Heart left ventricle (tissue), 16 donors: ENCODE measurements at places on chromosomes 2 and 18. TPM values are rescaled to one million over a fixed set of nuclear protein-coding genes. Genes with fewer than 3 reads are reported as not detected.

DNA sequence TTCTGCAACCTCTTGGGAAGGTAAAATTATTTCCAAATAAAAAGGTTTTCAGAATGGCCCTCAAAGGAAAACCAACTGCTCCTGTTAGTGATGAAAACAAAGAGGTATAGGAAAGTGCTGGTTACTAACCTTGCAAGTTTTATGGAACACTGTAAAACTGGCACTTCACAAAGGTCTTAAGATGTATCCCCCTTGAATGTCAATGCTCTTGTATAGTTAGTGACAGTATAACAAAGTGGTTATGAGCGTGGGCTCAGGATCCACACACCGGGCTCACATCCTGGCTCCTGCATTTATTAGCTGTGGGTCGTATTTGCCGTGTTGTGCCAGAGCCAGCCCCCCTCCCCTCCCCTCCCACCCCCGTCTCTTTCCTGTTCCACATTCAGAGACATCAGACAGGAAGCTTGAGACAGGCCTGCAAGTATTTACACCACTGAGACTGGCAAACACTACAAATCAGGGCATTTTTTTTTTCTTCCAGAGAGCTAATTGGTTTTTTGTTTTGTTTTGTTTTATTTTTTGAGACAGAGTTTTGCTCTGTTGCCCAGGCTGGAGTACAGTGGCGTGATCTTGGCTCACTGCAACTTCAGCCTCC is 9.2 kb upstream of the DNPEP start:
- H3K27ac ChIP-seq, result no peak overlapping the region
- DNase-seq, result no peak
- H3K4me1 ChIP-seq, result no peaks in the 10 kb centered on the region
- no peaks in the 10 kb centered on the region for H3K36me3 ChIP-seq

DNA sequence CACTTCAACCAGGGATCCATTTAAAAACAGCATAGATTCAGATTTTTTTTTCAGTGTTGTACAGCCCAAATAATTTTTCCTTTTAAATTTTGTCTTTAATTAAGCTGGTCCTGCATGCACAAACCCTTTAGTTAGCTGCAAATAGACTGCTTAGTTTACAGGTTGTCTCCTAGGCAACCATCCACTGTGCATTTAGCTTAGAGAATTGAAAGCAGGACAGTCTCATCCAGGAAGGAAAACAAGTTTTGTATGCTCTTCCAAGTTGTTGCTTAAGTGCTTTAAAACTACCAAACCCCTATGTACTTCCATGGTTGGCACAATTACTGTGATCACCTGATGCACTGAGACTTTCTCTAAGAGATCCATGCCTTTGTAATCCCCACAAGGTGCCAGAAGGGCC is at the start of gene MAP3K19:
TSS of gene MAP3K19 (minus strand) at position 148 of the 400 bp plus-strand sequence. CDS start 22,800 bp downstream, outside the sequence.
- DNase-seq, result no peak
- H3K36me3 ChIP-seq, result no peaks in the 10 kb centered on the region
- no peak within 1 kb of the TSS for H3K4me3 ChIP-seq
- H3K27ac ChIP-seq, result no peak within 1 kb of the TSS
- no peaks in the 10 kb centered on the region for H3K4me1 ChIP-seq

DPP10 gene
- not detected for total RNA-seq

MC2R gene
- not detected for total RNA-seq

DNA sequence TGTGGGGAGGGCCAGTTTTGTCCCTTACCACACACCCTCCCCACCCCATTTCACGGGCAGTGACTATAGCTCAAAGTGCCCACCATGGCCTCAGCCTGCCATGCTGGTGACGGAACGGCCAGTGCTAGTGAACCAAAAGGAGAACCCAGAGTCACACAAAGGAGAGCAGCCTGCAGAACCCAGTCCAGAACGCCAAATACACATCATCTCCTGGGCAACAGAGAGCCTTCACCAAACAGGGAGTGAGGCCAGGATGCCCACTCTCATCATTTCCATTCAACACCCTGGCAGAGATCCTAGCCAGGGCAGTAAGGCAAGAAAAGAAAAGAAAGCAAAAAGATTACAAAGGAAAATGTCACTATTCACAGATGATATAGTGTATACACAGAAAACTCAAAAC is 38.3 kb downstream of the HDAC4 start:
- no peak overlapping the region for H3K4me3 ChIP-seq
- H3K27ac ChIP-seq, result no peak overlapping the region
- no peak for DNase-seq
- no peaks in the 10 kb centered on the region for H3K36me3 ChIP-seq
- peaks cover 8% of the 10 kb centered on the region for H3K4me1 ChIP-seq

CD207 gene
- 0.16 TPM for total RNA-seq

TNFAIP6 gene
- total RNA-seq, result 1.7 TPM

DNA sequence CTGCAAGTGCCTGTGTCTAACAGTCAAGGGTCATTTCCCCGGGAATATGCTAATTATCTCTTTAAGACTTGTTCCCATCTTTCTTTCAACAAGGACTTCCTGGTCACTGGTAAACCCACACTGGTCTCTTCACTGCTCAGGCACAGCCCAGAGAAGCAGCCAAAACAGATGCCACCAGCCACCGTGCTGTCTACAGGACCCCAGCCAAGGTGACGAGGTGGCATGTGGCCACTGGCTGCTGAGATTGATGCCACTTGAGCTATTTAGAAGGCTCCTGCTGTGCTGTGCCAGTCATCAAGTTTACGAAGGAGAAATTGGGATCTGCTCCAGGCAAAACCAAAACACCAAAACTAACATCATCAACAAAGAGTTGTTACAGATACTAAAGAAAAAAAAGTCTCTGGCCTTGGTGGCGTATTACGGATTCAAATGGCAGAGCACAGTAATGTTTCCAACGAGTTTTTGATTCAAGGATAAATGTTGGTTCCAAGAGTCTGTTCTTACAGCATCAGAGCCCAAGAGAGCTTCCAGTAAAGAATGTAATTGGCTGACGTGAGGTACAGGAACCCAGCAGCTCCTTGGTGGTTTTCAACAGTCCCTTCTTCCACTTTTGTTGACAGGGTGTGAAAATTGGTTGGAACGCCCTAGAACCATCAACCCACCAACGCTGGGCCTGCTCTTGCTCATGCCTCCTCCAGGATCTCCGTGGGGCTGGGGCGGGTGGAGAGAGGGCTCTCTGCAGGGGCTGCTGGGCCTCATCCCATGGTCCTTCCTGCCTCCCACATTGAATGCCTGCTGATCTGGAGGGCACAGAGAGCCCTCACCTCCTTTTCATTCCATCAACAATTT is 63.7 kb upstream of the ZCCHC2 start:
- no peaks in the 10 kb centered on the region for H3K36me3 ChIP-seq
- no peaks in the 10 kb centered on the region for H3K27me3 ChIP-seq
- no peak overlapping the region for H3K27ac ChIP-seq
- no peak for DNase-seq

LHCGR gene
- not detected for total RNA-seq

AMMECR1L gene
- 9.4 TPM for total RNA-seq

DNA sequence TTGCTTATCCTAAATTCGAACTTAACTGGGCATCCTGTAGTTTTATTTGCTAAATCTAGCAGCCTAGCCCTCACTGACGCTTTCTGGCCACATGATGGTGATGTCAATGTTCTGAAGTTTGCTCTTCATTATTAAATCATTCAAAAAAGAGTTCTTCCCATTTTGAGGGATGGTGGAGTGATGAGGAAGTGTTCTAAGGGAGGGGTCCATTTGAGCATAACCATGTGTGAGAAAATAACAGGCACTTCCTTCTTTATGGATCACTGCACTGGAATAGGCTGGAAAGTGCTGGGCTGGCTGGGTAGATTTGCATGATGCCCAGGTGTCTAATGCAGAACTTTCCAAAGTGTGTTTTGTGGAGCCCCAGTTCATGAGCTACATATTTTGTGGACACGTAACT is 74.2 kb downstream of the TNFRSF11A start:
- H3K36me3 ChIP-seq, result no peaks in the 10 kb centered on the region
- H3K27ac ChIP-seq, result no peak overlapping the region
- H3K27me3 ChIP-seq, result no peaks in the 10 kb centered on the region
- no peaks in the 10 kb centered on the region for H3K4me1 ChIP-seq

DNA sequence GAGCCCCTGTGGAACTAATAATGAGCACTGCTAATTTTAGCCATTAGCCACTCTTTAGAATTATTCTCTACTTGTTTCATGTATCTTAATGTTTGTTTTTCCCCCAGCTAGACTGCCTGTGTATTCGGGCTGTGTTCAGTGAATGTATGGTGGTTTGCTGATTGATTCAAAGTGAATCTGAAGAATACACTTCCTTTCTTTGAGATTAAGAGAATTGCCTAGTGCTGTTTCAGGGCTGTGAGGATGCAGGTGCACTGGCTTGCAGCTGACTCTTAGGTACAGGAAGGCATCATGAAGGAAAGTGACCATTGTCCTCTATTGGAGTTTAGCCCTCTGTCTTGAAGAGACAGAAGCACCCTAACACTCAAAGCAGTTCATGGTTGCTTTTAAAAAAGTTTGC is 138.7 kb downstream of the CERS6 start:
- no peak for DNase-seq
- H3K4me3 ChIP-seq, result no peak overlapping the region
- peaks cover 22% of the 10 kb centered on the region for H3K4me1 ChIP-seq
- no peak overlapping the region for H3K27ac ChIP-seq
- H3K36me3 ChIP-seq, result no peaks in the 10 kb centered on the region

CARF gene
- 8.6 TPM for total RNA-seq

CXCR1 gene
- 0.35 TPM for total RNA-seq

VPS54 gene
- 14.0 TPM for total RNA-seq

DNA sequence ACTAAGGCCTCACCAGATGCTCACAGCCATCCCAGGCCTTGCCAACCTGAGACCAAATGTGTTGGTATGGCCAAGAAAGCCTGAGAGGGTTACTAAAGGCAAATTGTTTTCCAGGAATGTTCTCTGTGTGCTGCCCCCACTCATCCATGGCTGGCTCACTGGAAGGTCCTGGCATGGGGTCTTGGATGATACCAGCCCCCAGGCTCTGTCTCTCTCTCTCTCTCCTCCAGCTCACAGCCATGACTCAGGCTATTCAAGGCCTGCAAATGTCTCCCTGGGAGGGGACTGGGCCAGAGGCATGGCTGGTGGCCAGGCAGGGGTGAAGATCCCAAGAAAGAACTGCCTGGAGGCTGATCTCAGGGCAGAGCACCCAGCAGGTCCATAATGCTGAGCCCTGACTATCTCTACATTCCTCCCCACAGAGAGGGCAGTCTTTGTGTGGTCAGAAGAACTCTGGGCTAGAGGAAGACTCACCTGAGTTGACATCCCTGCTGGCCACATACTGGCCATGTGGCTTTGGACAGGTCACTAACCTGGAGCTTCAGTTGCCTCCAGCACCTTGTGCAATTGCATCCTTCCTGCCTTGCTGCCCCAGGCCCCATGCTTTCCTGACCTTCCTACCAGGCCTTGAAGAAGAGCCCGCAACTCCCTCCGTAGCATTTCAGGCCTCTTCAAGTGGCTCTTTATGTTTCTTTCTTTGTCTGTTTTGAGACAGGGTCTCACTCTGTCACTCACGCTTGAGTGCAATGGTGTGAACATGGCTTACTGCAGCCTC is 150.4 kb downstream of the ZFP36L2 start:
- H3K27me3 ChIP-seq, result no peaks in the 10 kb centered on the region
- peaks cover 53% of the 10 kb centered on the region for H3K4me1 ChIP-seq
- DNase-seq, result no peak
- H3K4me3 ChIP-seq, result no peak overlapping the region
- H3K36me3 ChIP-seq, result no peaks in the 10 kb centered on the region
- peak overlapping the region; percentile 76 for H3K27ac ChIP-seq

- no peaks in the 10 kb centered on the region for H3K36me3 ChIP-seq
- DNase-seq, result no peak
- H3K4me3 ChIP-seq, result no peak overlapping the region
- no peaks in the 10 kb centered on the region for H3K27me3 ChIP-seq
Observed at GRCh38 chr2:234978466-234979203, 26.8 kb downstream of the SH3BP4 start.
